ENCODE measurements at places on chromosomes 1 and 21.

DNA sequence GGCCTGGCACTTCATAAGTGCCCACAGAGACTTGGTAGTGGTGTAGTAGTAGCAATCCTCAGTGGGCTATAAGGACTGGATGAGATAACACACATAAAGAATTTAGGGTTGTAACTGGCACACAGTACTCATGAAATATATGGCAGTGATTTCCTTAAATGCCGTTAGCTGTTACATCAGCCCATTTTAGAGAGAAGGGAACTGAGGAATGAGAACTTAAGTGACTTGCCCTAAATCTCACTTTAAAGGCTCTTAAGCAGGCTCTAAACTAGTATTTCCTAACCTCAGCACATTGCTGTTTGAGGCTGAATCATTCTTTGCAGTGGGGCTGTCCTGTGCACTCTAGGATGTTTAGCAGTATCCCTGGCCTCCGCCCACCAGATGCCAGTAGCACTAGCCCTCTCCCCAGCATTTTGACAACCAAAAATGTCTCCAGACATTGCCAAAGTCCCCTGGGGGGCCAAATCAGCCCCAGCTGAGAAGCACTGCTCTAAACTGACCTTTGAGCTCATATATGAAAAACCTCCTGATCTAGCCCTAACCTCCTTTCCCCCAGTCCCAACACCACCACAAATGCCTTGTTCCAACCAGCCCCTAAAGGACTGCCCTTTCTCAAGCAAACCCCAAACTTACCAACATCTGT is 11.6 kb downstream of the CAMK2N1 start:
- no peak for DNase-seq

GRCh38 chr1:231626951-231627614 is 493 bp downstream of the DISC1 start:
- peak; percentile 43 for DNase-seq

DNA sequence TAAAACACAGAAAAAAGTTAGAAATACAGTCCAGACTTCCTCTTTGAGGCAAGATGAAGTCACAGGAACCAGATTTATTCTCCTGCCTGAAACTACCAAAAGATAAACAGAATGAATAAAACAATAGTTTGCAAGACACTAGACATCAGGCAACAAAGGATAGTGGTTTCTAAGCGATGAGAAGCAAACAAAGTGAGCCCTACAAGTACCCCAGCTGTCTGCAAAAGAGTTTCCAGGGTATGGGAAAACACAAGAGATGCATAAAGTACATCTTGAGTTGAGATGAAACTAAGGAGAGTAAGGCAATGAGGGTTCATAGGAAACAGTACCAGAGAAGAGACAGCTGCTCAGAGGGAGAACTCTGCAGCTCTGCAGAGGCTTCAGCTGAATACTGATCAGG is 83.3 kb upstream of the COL24A1 start:
- DNase-seq, result peak; percentile 3

- no peak for DNase-seq
Observed at GRCh38 chr1:69499203-69499803, 68.4 kb upstream of the LRRC7 start.

GRCh38 chr1:75954586-75954985 is 22.4 kb upstream of the ASB17 start:
- no peak for DNase-seq

DNA sequence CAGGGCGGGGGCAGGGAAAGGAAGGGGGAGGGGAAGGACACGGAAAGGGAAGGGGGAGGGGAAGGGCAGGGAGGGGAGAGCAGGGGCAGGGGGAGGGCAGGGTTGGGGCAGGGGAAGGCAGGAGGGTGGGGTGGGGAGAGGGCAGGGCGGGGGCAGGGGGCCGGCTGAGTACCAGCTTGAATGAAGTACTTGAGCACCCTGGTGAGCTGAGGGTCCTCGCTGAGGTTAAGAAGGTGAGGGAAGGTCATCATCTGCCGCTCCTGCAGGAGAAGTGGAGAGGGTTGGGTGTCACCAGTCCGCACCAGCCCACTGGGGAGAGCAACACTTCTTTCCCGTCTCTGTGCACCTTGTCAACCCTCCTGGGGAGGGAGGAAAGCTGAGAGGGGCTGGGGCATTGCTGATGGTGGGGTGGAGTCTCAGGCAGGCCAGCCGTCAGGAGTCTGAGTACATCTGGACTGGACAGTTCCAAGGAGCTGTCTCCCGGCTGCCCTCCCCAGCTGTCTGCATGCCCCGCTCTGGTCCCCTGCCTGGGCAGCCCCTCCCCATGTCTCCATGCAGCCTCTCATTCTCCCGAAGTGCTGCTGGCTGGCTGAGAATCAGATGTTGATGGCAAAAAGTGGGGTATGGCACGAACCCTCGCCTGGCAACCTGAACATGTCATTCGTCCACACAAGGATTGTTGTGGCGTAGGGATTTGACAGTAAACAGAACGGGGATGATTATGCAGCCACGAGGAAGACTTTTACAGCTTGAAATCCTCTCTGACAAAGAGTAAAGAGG is 70.0 kb downstream of the SCCPDH start:
- peak; percentile 30 for DNase-seq

DNA sequence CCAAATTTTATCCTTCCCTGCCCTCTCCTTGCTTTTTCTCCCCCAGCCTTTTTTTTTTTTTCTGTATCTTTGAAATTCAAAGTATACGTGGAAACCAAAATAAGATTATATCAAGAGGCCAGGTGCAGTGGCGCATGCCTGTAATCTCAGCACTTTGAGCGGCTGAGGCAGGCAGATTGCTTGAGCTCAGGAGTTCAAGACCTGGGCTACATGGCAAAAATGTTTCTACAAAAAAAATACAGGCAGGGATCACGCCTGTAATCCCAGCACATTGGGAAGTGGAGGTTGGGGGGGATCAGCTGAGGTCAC is 6.6 kb upstream of the PRCC start:
- DNase-seq, result no peak

DNA sequence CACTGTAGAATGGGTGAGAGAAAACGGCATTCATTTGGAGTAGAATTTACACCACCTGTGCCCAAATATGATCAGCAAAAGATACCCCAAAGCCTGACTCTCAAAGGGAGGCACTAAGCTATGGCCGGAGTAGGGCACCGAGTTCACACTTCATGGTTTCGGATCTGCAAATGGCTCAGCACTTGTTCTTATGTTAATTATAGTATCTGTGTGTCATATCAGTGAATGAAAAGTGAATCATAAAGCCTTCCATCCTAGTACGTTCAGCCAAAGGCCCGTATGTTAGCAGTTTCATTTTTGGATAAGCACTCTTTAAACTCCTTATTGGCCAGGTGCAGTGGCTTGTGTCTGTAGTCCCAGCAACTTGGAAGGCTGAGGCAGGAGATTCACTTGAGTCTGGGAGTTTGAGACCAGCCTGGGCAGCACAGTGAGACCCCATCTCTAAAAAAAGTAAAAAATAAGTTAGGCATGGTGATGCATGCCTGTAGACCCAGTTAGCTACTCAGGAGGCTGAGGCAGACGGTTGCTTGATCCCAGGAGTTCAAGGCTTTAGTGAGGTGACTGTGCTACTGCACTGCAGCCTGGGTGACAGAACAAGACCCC is 4.9 kb upstream of the CORT start:
- no peak for DNase-seq

GRCh38 chr21:33283203-33283602 is 17.0 kb downstream of the IL10RB start:
- DNase-seq, result no peak

- DNase-seq, result no peak
Observed at GRCh38 chr1:241462391-241462790, 57.2 kb downstream of the FH start.

GRCh38 chr1:206736878-206737728 is 33.5 kb upstream of the IL19 start:
- DNase-seq, result no peak

DNA sequence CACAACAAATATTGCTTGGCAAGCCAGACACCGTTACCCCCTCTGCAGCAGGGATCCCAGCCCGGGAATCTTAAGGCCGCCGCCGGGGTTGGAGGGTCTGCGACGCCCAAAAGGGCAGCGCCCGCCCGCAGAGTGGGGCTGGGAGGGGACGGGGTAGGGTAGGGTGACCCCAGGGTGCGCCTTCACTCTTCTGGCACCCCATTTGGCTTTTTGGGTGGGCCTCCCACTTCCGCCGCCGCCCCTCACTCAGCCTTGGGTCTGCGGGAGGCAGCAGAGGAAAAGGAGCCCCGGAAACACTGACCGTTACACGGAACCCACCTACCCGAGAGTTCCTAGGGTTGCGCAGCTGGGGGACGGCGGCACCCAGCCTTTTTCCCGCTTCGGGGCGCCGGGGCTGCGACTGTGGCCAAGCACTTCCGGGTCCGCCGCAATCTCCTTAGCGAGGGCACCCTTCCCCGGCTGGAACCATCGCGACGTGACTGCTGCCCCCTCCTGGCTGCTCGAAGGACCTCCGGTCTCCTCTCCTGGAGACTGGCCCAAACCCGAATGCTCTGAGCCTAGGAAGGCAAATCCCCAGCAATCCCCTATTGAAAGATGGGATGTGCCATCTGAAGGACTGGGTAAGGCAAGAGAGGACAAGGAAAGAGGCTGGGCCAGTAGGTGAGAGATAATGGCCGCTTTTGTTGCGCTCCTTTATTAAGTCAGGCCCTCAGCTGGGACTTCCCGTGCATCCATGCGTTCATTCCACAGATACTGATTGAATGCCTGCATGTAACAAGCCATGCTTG is at the start of gene PIGC:
Gene PIGC (minus strand): TSS at position 404 of the 788 bp plus-strand sequence. CDS start 1,447 bp downstream, outside the sequence.
- DNase-seq, result peak; percentile 86

GRCh38 chr1:178371933-178372388 is 124.8 kb downstream of the CLEC20A start:
- no peak for DNase-seq

GRCh38 chr1:115476616-115477015 is 138.6 kb upstream of the NGF start:
- DNase-seq, result peak; percentile 18

GRCh38 chr1:10662824-10663677 is 133.4 kb downstream of the CASZ1 start:
- no peak for DNase-seq

DNA sequence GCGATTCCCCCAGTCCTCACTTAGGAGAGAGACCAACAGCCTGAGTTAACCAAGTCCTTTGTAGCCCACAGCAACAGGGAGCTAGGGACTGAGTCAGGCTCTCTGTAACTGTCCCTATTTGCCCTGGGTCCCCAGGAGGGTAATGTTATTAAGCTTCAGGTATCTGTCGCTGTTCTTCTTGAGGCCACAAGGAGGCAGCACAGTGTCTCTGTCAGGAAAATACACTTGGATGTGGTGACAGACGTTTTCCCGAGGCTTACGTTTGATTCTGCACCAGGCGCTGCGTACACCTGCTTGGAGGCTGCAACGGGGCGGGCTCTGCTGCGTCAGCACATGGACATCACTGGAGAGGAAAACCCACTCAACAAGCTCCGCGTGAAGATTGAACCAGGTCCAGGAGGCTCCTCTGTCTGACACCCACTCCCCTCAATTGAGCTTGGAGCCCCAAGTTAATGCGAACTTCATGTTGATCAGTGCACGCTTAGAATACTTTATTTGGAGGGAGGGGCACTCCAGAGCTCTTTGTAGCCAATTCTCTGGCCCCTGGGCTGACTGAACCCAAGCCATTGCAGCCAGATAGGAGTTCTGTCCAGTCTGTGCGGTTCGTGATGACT is 10.7 kb upstream of the ELF3 start:
- peak; percentile 39 for DNase-seq

GRCh38 chr1:184028854-184029623 is 8.5 kb downstream of the COLGALT2 start:
- no peak for DNase-seq

- no peak for DNase-seq
Observed at GRCh38 chr21:42048870-42049577, 22.1 kb upstream of the UMODL1 start.

GRCh38 chr1:248094884-248095283 is at the start of gene OR2L13:
Gene OR2L13 (plus strand): TSS chr1:248095184. CDS start chr1:248099376, 4,192 bp downstream.
- DNase-seq, result no peak

- no peak for DNase-seq
Observed at GRCh38 chr1:119160409-119160808, 20.0 kb upstream of the WARS2 start.

- no peak for DNase-seq
Observed at GRCh38 chr1:17118706-17119075, 560 bp downstream of the PADI2 start.

DNA sequence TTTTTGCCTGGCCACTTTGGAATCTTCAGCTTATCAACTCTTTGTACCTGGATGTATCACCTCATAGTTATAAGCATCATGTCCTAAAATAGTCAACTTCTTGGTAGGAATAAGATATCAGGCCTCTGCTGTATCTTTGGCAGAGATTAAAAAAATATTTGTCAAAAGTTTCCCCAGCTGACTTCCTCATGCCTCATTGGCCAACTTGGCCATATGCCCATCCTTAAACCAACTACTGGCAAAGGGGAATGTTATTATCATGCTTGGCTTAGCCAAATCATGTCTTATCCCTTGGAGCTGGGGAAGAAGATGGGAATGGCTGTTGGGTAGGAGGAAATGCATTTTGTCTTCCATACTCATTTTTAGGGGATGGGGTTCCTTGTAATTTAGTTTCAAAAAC is 23.4 kb downstream of the NFASC start:
- no peak for DNase-seq

GRCh38 chr1:59029411-59030167 is 245.7 kb upstream of the JUN start:
- peak; percentile 37 for DNase-seq

DNA sequence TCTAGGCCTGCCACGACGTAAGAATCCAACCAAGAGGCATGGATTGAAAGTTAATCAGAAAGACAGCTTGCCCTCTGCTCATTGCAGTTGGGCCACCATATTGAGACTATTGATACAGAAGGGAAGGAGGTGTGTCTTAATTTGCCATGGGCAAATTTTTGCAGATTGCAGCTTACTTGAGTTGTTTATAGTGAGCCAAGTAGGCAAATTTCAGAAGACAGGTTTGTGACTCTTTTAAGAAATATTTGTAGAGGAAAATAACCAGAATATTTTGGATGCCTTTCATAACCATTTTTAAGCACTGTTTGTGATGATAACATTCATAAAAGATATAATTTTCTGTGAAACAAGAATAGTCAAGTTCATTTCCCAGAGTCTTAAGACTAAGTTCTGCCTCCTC is 74.1 kb downstream of the PRDM2 start:
- DNase-seq, result no peak

GRCh38 chr1:186873687-186874086 is 44.9 kb downstream of the PLA2G4A start:
- DNase-seq, result no peak

GRCh38 chr1:21541835-21542234 is 32.6 kb downstream of the ALPL start:
- peak; percentile 72 for DNase-seq

GRCh38 chr21:25944082-25944481 is 209.3 kb downstream of the GABPA start:
- no peak for DNase-seq

- peak; percentile 84 for DNase-seq
Observed at GRCh38 chr1:109904105-109904817, 6.4 kb upstream of the CSF1 start.

GRCh38 chr1:85599076-85599491 is 18.5 kb downstream of the CCN1 start:
- no peak for DNase-seq

- no peak for DNase-seq
Observed at GRCh38 chr21:36470294-36470693, 9.6 kb downstream of the CLDN14 start.

GRCh38 chr1:51019811-51020210 is 49.8 kb downstream of the CDKN2C start:
- DNase-seq, result no peak

Data from LHCN-M2 (cell line).